PC-3 (cell line): ENCODE measurements at places on chromosomes 12 and 14. TPM values are rescaled to one million over a fixed set of nuclear protein-coding genes. Genes with fewer than 3 reads are reported as not detected.

PLEKHH1 gene
- total RNA-seq = 6.2 and 11.1 TPM in 2 replicates

RPGRIP1 gene
- 0.33 TPM in 1 of 2 replicates, not detected in the other for total RNA-seq

SLC25A47 gene
- total RNA-seq = 0.07 TPM in 1 of 2 replicates, not detected in the other

CFAP54 gene
- 0.77 and 1.1 TPM in 2 replicates for total RNA-seq

LPAR5 gene
- 2.3 and 4.3 TPM in 2 replicates for total RNA-seq

PMCH gene
- not detected in 2 replicates for total RNA-seq

FKBP4 gene
- 162 and 188 TPM in 2 replicates for total RNA-seq

RAB35 gene
- 52.8 and 64.1 TPM in 2 replicates for total RNA-seq

KLHL33 gene
- total RNA-seq = 0.17 TPM in 1 of 2 replicates, not detected in the other

RNASE2 gene
- not detected in 2 replicates for total RNA-seq

CCDC197 gene
- total RNA-seq = not detected in 2 replicates

ATXN2 gene
- 17.2 and 24.3 TPM in 2 replicates for total RNA-seq

ARHGDIB gene
- 10.4 and 12.4 TPM in 2 replicates for total RNA-seq

IL26 gene
- total RNA-seq = not detected in 2 replicates

TPH2 gene
- total RNA-seq = not detected in 2 replicates

SART3 gene
- total RNA-seq = 148 and 165 TPM in 2 replicates

RDH12 gene
- total RNA-seq = not detected in 2 replicates

OTOGL gene
- total RNA-seq = 0.44 and 3.1 TPM in 2 replicates

SERPINA10 gene
- total RNA-seq = not detected in 2 replicates

PAPLN gene
- 0.35 and 0.40 TPM in 2 replicates for total RNA-seq

ERP27 gene
- not detected in 2 replicates for total RNA-seq

HPD gene
- total RNA-seq = not detected in 2 replicates

TTLL5 gene
- total RNA-seq = 34.7 and 40.3 TPM in 2 replicates

CPNE8 gene
- 7.2 and 12.6 TPM in 2 replicates for total RNA-seq

GNB3 gene
- 1.8 TPM in 1 of 2 replicates, not detected in the other for total RNA-seq

POTEM gene
- 0.12 TPM in 1 of 2 replicates, not detected in the other for total RNA-seq

GSG1 gene
- 0.77 TPM in 1 of 2 replicates, not detected in the other for total RNA-seq

SCN8A gene
- 10.7 and 12.7 TPM in 2 replicates for total RNA-seq

TMEM132C gene
- not detected in 2 replicates for total RNA-seq

CYP46A1 gene
- total RNA-seq = 0.52 and 1.2 TPM in 2 replicates

SDSL gene
- total RNA-seq = 14.0 and 19.9 TPM in 2 replicates

TBC1D30 gene
- 16.8 and 36.1 TPM in 2 replicates for total RNA-seq

OAS3 gene
- 25.5 and 28.8 TPM in 2 replicates for total RNA-seq

LRRIQ1 gene
- 0.17 and 0.40 TPM in 2 replicates for total RNA-seq

CACNA2D4 gene
- total RNA-seq = not detected in 2 replicates

RPS6KL1 gene
- 16.0 and 17.9 TPM in 2 replicates for total RNA-seq

KLRB1 gene
- not detected in 2 replicates for total RNA-seq

AICDA gene
- total RNA-seq = not detected in 2 replicates

PELI2 gene
- total RNA-seq = 0.11 and 0.23 TPM in 2 replicates
